ENCODE measurements at places on chromosomes 5 and 9. TPM values are rescaled to one million over a fixed set of nuclear protein-coding genes. Genes with fewer than 3 reads are reported as not detected.

Gene SYNPO
- total RNA-seq: 7.2 TPM

Gene SOX30
- total RNA-seq: not detected

Gene RUSC2
- total RNA-seq: 8.7 TPM

Gene C5
- 5.1 TPM for total RNA-seq

Gene AGXT2
- total RNA-seq: not detected
